ENCODE measurements at places on chromosomes 12 and 14.

- no peak for DNase-seq
These were observed 48.6 kb downstream of the VEZT start for GRCh38 chr12:95266254-95266653.

GRCh38 chr14:26026384-26026783, 571.4 kb downstream of the NOVA1 start:
- DNase-seq: no peak

DNA sequence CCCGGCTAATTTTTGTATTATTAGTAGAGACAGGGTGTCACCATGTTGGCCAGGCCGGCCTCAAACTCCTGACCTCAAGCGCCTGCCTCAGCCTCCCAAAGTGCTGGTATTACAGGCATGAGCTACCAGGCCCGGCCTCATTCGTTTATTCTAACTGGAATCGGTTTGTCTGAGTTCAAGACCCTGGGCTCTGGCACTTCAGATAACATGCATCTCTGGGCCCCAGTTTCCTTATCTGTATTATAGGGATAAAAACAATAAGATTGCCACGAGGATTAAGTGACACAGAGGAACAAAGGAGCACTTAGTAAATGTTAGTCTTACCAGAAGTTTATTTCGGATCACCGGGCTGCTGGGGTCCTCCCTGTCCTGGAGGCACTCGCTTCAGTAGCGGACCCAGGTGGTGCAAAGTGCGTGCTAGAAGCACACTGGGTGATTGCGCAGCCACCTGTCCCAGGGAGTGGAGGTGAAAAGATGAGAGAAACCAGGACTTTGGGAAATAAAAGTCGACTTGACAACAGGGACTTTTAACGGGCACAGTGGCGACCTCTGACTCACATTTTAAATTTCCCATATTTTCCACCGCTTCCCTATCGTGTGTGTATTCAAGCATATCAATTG, 37.5 kb downstream of the ACACB start:
- peak; percentile 58 for DNase-seq

- no peak for DNase-seq
These were observed 103.7 kb upstream of the MAX start for GRCh38 chr14:65206078-65206447.

- DNase-seq: no peak
These were observed 207.9 kb downstream of the TMEM132C start for GRCh38 chr12:128474916-128475315.

DNA sequence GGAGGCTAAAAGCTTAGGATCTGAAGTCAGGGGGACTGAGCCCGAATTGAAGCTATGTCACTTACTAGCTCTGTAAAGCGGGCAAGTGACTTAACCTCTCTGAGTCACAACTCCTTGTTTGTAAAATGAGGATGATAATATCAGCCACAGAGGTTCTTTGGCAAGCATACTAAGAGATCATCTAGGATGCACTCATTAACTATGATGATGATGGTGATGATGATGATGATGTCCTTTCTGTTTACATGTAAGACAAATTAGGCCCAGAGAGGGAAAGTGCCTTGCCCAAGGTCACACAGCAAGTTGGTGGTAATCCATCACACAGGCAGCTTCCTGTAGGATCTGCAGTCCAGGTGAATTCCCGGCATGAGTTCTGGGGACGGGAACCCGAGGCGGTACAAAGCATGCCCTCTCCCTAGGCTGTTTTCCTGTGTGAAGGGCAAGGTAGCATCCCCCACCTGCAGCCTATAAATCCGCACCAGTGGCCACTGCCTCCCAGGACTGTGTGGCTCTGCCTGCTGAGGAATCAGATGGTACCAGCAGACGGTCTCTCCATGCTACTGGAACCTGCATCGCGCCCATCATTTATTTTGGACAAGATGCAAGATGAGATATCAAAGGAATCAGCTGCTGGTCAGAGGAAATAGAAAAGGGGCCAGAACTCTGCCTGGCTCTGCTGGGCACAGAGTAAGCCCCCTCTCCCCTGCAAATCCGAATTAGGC, 55.2 kb downstream of the MAP1LC3B2 start:
- DNase-seq: no peak

- peak; percentile 37 for DNase-seq
These were observed 4.9 kb downstream of the PTHLH start for GRCh38 chr12:27967551-27968054.

GRCh38 chr14:105167303-105168092, 1.1 kb downstream of the JAG2 start:
- DNase-seq: no peak

All from NCI-H1105 treated with DMSO at 0.1 percent for 48 hours (cell line).